ENCODE measurements at places on chromosomes 7 and 10.

GRCh38 chr7:155638366-155638765, 6.1 kb upstream of the RBM33 start:
- no peak for DNase-seq

GRCh38 chr10:31770307-31770902, 158.2 kb downstream of the ARHGAP12 start:
- DNase-seq = no peak

DNA sequence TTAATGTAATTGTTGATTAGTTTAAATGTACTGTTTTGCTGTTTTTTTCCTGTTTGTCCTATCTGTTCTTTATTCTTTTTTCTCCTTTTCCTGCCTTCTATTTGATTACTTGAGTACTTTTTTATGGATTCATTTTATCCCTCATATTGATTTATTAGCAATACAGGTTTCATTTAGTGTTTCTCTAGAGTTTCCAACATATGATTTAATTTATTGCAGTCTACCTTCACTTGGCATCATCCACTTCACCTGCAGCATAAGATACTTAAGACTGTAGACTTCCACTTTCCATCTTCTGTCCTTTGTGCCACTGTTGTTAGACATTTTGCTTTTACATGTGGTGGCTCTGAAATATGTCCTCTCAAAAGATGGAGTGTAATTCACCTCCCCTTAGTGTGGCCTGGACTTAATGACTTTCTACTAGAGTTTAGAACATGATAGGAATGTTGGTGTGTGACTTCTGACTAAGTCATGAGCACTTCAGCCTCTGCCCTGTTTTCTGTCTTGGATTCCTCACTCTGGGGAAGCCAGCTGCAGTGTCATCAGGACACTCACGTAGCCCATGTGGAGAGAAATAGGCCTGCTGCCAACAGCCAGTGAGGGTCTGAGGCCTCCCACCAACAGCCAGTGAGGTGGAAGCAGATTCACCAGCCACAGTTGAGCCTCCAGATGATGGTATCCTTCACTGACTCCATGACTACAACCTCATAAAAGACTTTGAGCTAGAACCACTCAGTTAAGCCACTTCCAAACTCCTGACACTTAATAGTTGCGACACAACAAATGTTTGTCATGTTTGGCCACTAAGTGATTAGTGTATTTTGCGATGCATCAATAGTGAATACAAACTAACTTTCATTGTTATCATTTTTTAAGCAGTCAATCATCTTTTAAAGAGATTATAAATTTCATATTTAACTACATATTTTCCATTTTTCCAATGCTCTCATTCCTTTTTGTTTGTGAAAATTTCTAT, 643.5 kb upstream of the DPP6 start:
- peak; percentile 21 for DNase-seq

GRCh38 chr10:93921338-93921737, 27.6 kb downstream of the SLC35G1 start:
- DNase-seq = no peak

DNA sequence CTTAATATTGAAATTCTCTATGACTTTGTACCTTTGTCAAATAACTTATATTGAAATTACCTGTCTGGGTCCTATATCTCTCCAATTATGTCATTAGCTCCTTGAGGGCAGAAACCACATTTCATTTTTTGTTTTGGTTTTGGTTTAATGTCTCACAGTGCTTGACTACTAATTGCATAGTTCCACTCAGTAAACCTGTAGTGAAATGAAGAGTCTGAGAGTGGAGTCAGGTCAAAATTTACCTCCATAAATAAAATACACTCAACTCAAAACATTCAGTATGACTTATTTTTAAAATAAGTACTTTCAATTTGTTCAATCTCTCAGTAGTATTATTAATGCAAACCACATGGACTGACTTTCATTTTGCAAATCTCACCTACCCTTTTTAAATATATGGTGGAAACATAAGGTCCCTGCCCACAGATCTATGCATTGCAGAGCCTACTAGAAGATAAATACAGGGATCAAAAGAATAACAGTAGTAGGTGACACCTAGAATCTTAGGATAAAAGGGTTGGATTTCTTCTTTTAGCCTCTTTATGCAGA, 32.5 kb downstream of the PDE1C start:
- no peak for DNase-seq

DNA sequence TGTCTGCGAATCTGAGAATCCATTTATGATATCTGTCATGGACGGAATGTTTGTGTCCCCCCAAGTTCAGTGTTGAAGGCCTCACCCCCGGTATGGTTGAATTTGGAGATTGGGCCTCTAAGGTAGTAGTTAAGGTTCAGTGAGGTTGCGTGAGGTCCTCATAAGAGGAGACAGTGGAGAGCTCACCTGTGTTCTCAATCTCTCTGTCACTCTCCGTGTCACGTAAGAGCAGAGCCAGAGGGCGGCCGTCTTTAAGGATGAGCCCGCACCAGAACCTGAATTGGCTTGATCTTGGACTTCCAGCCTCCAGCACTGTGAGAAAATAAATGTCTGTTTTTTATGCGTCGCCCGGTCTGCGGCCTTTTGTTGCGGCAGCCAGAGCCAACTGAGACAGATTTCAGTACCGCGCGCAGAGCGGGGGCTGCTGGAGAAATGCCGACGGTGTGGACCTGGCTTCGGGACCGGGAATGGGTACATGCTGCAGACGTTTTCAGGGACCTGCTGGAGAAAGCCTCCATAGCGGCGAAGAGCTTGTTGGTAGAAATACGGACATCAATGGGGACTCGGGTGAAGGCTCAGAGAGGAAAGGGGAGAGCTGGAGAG, 40.2 kb downstream of the WDR37 start:
- peak; percentile 52 for DNase-seq

DNA sequence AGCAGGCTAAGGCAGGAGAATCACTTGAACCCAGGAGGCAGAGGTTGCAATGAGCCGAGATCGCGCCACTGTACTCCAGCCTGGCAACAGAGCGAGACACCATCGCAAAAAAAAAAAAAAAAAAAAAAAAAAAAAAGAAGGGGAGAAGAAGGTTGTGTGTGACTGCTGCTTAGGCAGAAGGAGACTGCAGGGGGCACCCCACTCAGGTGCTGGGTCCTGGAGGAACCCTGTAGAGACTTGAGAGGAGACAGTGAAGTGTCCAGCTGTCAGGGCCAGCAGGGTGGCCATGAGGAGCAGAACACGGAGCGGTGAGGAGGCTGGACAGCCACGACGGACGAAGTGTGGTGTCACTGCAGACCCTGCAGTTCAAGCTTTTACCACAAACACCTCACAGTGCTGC, 99.0 kb upstream of the NMT2 start:
- no peak for DNase-seq

DNA sequence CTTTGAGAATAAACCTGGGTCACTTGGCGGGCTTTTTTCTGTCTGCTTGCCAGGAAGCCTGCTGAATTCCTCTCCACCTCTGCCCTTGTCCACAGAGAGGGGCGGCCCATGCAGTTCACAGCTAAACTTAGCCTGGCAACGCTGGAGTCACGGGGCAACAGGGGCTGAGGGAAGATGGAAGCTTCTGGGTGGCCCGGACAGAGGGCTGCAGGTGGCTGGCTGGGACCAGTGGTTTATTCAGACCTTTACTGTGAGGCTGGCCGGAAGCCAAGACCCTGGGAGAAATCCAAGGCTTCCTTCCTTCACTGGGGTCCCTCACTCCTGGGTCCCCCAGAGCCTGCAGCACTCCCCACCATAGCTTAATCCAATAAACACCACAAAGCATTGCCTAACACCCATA, 17.0 kb downstream of the ITPRIP start:
- DNase-seq = no peak

DNA sequence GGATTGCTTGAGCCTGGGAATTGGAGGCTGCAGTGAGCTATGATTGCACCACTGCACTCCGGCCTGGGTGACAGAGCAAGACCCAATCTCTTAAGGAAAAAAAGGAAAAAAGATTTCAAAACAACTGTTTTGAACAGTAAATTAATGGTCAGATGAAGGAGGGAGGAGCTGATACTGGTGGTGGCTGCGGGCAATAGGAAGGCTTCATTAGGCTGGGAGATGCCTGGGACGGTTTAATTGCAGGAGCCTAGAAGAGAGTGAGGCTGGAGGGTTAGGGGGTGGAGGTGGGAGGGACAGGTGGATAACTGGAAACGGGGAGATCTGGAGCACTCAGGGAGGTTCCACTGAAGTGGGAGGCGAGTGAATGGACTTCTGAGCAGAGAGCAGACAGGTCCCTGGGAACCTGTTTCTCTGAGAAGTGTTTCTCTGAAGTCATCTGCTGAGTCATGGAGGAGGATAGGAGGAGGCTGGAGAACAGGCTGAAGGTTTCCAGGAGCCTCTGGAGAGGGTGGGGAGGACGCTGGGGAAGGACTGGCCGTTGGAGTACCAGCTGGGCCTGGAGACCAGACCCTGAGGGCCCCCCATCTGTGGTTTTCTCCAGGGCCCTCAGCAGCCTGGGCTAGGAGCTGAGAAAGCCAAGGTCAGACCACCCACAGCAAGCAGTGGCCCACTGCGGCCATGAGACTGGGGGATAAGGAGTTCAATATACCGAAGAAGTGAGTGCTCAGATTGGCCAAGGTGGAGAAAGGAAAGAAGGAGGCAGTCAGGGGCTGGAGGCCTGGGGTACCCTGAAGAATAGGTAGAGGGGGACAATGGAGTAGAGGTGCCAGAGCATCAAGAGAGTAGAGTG, 14.4 kb upstream of the YWHAG start:
- no peak for DNase-seq

GRCh38 chr7:47951374-47951773, 3.1 kb upstream of the PKD1L1 start:
- DNase-seq = no peak

GRCh38 chr10:59593768-59594167, 115.9 kb downstream of the SLC16A9 start:
- no peak for DNase-seq

GRCh38 chr10:317271-317769, 182.1 kb downstream of the ZMYND11 start:
- DNase-seq = peak; percentile 71

DNA sequence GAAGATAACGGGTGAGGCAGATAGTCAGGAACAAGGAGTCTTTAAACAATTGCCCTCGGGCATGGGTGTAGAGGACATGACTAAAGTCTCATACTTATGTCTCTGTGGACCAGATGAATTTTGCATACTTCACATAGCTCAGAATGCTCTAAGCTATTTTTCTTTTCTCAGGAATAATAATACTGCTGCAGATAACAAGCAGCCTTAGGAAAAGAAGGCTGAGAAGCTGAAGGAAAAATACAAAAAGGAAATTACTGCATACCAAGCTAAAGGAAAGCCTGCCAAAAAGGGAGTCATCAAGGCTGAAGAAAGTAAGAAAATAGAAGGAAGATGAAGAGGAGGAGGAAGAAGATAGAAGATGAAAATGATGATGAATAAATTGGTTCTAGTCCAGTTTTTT, 13.4 kb upstream of the ERCC6 start:
- DNase-seq = no peak

GRCh38 chr10:102234888-102235597, 6.3 kb downstream of the PITX3 start:
- no peak for DNase-seq

DNA sequence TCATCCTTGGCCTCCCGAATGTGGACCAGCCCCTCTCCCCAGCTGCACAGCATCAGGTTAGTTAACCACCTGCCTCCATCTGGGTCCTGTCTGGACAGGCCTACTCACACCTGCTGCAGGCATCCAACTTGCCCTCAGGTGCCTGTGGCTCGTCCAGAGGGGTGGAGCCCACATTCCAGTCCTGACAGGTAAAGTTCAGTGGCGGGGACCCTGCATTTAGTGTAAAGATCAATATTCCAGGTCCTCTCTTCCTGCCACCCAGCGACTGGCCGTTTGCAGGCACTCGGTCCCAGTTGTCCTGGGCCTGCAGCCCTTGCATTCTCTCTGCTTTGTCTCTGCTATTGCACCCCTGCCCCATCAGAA, 15.0 kb downstream of the HTRA1 start:
- DNase-seq = no peak

DNA sequence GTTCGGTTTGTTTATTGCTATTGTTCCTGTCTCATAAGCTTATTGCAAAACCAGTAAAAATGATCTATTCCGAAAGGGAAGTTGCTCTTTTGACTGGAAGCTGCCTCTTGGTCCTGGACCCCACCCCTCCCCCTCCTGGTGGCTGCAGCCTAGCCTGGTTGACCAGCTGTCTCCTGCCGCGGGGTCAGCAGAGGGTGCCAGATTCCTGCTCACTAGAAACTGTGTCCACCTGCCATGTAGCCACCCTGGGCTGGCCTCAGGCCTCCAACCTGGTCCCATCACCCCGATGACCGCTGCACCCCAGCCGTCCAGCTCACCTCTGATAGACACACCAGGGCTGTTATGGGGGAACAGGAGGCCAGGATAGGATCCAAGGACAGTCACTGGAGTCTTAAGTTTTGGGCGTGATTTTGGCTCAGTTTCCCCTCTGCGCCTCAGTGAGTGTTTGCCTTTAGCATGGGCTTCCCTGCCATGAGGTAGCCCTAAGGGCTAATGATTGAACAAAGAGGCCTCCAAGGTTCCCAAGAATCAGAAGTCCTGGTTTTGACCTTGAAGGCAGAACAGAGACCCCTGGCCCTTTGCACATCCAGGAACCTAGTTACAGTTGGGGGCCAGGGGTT, 32.9 kb upstream of the SLF2 start:
- DNase-seq = no peak

DNA sequence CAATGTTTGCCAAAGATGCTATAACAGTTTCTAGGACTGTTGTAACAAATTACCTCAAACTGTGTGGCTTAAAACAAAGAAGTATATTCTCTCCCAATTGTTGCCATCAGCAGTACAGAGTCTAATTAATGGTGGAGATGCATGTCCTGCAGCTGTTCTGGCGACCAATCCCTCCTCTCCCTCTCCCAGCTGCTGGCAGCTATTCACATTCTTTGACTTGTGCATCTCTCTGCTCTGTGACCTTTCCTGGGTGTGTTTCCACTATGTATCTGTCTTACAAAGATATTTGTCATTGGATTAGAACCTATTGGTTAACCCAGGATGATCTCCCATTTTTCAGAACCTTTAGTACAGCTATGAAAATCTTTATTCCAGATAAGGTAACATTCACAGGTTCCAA, 561.7 kb upstream of the POM121L12 start:
- DNase-seq = no peak

DNA sequence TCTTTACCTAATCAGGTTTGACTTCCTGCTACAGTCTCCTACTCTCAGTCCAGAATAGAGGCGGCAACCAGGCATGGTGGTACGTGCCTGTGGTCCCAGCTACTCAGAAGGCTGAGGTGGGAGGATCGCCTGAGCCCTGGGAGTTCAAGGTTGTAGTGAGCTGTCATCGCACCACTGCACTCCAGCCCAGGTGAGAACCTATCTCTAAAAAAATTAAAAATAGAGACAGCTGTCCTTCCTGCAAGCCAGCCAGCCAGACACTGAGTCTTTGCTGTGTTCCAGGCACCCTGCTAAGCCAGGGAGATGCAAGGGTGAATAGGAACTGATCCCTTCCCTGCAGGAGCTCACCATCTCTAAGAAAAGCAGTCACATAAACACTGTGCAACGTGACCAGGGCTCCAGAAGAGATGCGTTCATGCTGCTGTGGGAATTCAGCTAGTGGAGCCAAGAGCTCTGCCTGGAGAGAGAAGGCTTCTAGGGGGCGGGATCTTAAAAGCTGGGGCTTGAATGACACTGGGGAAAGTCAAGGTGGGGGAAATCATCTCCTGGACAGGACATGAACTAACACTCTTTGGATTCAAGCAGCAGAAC, 22.1 kb upstream of the SLIT1 start:
- DNase-seq = no peak

- DNase-seq = no peak
Measured at GRCh38 chr10:18142151-18142550, 1.9 kb downstream of the CACNB2 start.

Data from coronary artery (tissue), 2 donors.